ENCODE measurements at places on chromosomes 11 and 22. TPM values are rescaled to one million over a fixed set of nuclear protein-coding genes. Genes with fewer than 3 reads are reported as not detected.

- no peak for DNase-seq
- no peak overlapping the region for H3K27ac ChIP-seq
- no peaks in the 10 kb centered on the region for H3K36me3 ChIP-seq
- no peaks in the 10 kb centered on the region for H3K4me1 ChIP-seq
- peaks cover 8% of the 10 kb centered on the region for H3K27me3 ChIP-seq
These were observed 197.6 kb upstream of the SYN3 start for GRCh38 chr22:33255791-33256190.

ISX gene
- not detected for total RNA-seq

DNA sequence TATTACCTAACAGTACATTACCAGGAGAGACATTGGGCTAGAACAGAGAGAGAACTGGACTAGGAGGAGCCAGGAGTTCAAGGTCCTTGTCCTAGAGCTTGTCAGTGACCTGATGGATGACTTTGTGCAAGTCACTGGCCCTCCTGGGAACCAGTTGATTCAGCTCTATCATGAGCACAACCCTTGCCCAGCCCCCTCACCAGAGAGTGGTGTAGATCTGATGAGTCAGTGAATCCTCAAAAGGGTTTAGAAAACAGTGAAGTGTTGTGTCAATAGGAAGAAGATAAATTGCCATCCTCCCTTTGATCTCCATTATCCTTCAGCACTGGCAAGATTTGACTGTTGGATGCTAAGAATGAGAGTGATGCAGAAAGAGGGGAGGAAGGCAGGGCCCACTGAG lies 24.3 kb downstream of the NEU3 start:
- H3K27me3 ChIP-seq = peaks cover 40% of the 10 kb centered on the region
- H3K36me3 ChIP-seq = no peaks in the 10 kb centered on the region
- DNase-seq = peak; percentile 67
- H3K4me3 ChIP-seq = no peak overlapping the region

GRCh38 chr22:19889951-19890350 lies 35.3 kb upstream of the GNB1L start:
- H3K4me1 ChIP-seq = peaks cover 19% of the 10 kb centered on the region
- H3K27ac ChIP-seq = no peak overlapping the region
- no peak overlapping the region for H3K4me3 ChIP-seq
- no peaks in the 10 kb centered on the region for H3K36me3 ChIP-seq
- peaks cover 38% of the 10 kb centered on the region for H3K27me3 ChIP-seq

GRCh38 chr11:71449596-71449995 lies 1.4 kb upstream of the DHCR7 start:
- H3K4me3 ChIP-seq = peak overlapping the region; percentile 92
- H3K36me3 ChIP-seq = peaks cover 25% of the 10 kb centered on the region
- no peak overlapping the region for H3K27ac ChIP-seq
- no peaks in the 10 kb centered on the region for H3K27me3 ChIP-seq
- peaks cover 2% of the 10 kb centered on the region for H3K4me1 ChIP-seq

DNA sequence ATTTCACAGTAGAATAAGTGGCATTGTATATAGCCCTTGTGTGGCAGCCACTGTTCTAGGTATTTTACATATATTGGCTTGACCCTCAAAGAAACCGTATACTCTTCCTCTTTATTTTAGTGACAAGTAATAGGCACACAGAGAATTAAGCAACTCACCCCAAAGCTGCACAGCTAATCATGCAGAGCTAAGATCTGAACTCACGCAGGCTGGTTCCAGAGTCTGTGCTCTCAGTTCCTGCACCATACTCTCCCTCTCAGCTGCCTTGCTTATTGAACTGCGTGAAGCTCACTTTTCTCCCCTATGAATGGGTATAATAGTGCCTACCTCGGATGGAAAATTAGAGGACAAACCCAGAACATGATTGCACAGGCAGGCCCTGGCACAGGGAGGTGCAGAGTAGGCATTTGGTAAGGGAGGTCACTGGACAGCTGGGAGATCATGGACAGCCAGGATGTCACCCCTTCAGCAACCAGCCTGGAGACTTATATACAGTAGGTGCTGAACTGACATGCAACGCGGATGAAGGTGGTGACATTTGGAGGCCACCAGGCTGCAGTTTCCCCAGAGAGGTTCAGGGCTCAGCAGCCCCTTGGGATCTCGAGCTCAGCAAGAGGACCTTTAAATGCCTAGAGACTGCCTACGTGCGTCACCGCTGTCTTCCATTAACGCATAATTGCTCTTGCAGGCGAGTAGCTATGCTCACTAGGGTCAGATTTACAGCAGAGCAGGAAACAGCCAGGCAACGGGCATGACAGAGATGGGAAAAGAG lies 78.4 kb upstream of the TP53I11 start:
- no peak overlapping the region for H3K4me3 ChIP-seq
- H3K36me3 ChIP-seq = no peaks in the 10 kb centered on the region
- H3K27me3 ChIP-seq = peaks cover 7% of the 10 kb centered on the region
- peak; percentile 32 for DNase-seq

DNA sequence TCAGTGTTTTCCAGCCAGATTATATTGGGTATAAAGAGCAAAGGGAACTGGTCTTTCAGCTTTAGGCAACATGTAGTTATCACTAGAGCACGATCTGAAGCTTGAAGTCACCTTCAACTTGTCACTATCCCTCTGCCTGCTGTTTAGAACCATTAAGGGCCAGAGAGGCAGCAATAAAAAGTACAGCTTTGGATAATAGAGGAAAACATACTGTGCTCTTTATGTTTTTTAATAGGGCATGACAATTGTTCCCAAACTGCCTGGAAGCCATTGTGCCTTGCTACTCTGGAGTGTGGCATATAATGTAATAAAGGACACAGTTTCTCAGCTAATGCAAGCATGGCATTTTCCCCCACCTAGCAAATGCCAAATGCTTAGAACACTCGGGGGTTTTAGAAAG lies 1912.0 kb upstream of the RAG2 start:
- no peak for DNase-seq
- H3K36me3 ChIP-seq = no peaks in the 10 kb centered on the region
- H3K27ac ChIP-seq = no peak overlapping the region
- H3K27me3 ChIP-seq = no peaks in the 10 kb centered on the region
- H3K4me1 ChIP-seq = no peaks in the 10 kb centered on the region
- H3K4me3 ChIP-seq = no peak overlapping the region

DNA sequence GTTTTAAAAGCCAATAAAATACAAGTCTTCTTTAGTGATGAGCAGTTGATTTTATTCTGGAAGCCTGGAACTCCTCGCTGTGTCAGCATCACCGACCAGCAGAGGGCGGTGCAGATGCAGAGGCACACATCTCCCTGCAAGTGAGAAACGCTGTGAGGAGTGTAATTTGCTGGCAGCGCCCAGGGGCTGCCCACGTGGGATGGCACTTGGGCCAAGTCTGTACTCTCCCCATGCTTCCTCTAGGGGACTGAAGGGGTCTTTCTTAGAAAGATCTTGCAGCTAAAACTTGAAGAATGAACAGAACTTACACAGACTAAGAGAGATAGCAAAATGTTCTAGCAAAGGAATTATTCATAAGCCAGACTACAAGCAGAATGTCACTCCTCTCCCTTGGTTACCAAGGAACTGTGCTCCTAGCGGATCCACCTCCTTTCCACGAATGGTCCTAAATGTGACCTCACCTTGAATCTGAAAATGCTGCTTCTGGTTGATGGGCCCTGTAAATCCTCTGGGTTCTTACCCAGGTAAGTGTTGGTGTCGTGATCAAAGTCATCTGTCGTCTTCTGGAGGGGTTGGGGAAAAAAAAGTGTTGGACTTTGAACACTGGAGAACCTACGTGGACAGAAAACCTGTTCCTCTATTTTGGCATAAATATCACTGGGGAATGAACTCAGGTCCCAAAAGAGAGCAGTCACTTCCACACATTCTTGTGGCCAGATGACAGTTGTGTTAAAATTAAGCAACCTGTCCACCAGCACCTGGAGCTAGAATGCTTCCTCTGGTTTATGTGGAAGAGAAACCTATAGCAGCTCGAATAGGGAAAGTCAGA lies 31.8 kb downstream of the CNTF start:
- H3K27me3 ChIP-seq = no peaks in the 10 kb centered on the region
- peak; percentile 94 for DNase-seq
- H3K4me1 ChIP-seq = no peaks in the 10 kb centered on the region
- no peak overlapping the region for H3K4me3 ChIP-seq
- no peak overlapping the region for H3K27ac ChIP-seq
- H3K36me3 ChIP-seq = no peaks in the 10 kb centered on the region

GRCh38 chr22:37310075-37310606 lies 27.8 kb downstream of the CYTH4 start:
- H3K36me3 ChIP-seq = no peaks in the 10 kb centered on the region
- H3K27me3 ChIP-seq = no peaks in the 10 kb centered on the region
- H3K4me3 ChIP-seq = no peak overlapping the region
- no peaks in the 10 kb centered on the region for H3K4me1 ChIP-seq
- H3K27ac ChIP-seq = no peak overlapping the region
- DNase-seq = no peak

- no peak overlapping the region for H3K4me3 ChIP-seq
- H3K27me3 ChIP-seq = no peaks in the 10 kb centered on the region
- DNase-seq = no peak
- H3K27ac ChIP-seq = no peak overlapping the region
- H3K36me3 ChIP-seq = no peaks in the 10 kb centered on the region
These were observed 546.0 kb downstream of the BRD1 start for GRCh38 chr22:49281467-49282340.

DNA sequence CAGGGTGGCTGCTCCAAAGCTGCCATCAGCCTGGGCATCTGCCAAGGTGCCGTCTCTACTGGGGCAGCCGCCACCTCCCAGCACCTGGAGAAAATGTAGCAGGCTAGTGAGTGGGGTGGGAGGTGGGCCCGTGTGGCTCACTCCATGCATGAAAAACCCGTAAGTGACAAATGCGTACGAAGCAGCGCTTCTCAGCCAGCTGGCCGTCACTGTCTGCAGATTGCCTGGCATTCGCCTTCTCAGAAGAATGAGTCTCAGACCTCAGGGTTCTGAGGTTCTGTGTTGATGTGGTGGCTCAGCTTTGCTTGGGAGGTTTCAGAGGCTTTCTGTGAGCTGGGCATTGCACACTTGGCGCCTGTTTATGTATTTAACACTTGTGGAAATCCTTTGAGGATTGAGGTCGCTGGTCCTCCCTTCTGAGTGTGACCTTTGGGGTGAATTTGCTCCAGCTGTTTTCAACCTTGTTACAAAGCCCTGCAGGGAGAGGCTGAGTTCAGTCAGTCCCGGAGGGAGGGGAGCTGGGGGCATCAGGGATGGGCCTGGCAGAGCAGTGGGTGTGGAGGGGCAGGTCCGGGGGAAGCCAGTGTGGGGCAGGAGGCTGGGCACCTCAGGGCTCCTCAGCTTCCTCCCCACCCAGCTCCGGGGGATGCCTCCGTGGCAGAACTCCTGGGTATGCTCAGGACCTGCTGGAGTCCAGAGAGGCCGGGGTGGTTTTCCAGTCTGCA lies 977.0 kb downstream of the TBC1D22A start:
- no peaks in the 10 kb centered on the region for H3K27me3 ChIP-seq
- H3K4me3 ChIP-seq = no peak overlapping the region

GRCh38 chr11:61131586-61131985 lies 29.3 kb downstream of the CD5 start:
- DNase-seq = no peak
- H3K27ac ChIP-seq = no peak overlapping the region
- peaks cover 6% of the 10 kb centered on the region for H3K36me3 ChIP-seq
- H3K4me3 ChIP-seq = no peak overlapping the region

DNA sequence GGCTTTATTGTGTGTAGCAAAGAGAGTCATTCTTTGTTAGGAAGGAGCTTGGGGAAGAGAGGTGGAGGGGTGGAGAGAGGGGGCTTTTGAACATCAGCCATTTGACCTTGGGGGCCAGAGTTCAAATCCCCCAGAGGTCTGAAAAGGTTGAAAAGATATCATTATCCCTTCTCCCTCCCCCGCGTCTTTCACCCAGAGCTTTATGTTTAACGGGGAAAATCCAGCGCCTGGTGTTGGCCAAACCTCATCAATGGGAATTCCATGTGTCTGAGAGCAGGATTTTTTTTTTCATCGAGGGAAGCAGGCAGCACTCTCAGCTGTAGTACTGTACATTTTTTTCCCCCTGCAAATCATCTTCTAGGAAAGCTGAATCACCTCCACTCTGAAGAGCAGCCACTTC lies 122.4 kb upstream of the HSD17B12 start:
- peaks cover 8% of the 10 kb centered on the region for H3K27me3 ChIP-seq
- H3K36me3 ChIP-seq = no peaks in the 10 kb centered on the region
- peaks cover 16% of the 10 kb centered on the region for H3K4me1 ChIP-seq
- H3K27ac ChIP-seq = peak overlapping the region; percentile 80
- peak overlapping the region; percentile 70 for H3K4me3 ChIP-seq

OR51E2 gene
- total RNA-seq = not detected

DNA sequence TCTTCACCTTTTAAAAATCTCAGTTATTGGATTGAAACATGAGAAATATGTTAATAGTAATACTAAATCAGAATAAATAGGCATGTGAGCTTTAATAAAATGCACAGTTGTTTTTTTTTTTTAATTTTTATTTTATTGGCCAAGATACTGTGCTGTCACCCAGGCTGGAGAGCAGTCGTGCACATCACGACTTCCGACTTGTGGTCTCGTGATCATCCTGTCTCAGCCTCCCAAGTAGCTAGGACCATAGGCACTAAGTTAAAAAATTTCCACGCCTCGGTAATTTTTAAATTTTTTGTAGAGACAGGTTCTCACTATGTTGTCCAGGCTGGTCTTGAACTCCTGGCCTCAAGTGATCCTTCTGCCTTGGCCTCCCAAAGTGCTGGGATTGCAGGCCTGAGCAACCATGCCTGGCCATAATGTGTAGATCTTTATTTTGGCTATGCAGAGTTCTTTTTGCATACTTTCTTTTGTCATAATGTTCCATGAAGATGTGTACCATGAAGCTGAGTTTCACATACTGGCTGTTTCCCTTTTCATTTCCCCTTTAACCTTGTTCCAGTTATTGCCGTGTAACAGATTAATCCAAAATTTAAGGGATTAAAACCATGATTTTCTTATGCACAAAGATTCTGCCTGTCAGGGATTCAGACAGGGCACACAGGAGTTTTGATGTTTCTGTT lies 16.0 kb downstream of the CAPRIN1 start:
- no peak for DNase-seq
- H3K27me3 ChIP-seq = no peaks in the 10 kb centered on the region
- H3K4me3 ChIP-seq = no peak overlapping the region
- no peak overlapping the region for H3K27ac ChIP-seq

DEFB131B gene
- total RNA-seq = not detected

- no peaks in the 10 kb centered on the region for H3K4me1 ChIP-seq
These were observed 2.5 kb upstream of the IFITM10 start for GRCh38 chr11:1752907-1753228.

OR52N4 gene
- not detected for total RNA-seq

DNA sequence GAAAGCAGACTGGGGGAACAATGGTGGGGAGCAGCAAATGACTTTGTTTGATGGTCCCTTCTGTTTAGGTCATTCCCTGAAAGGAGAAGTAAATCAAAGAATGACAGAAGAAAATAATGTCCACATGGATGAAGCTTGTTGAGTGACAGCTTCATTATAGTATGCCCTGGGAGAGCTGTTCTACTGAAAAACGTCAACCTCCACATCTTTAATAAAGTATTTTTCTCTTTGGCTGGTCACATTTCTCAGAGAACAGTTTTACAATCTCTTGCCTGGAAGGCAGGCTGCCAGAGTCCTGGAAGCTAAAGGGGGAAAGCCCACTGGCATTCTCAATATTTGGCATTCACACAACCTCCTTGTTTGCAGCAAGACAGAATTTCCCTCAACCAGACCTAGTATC lies 287.9 kb downstream of the SWAP70 start:
- H3K27ac ChIP-seq = peak overlapping the region; percentile 22
- DNase-seq = no peak
- H3K36me3 ChIP-seq = no peaks in the 10 kb centered on the region
- no peaks in the 10 kb centered on the region for H3K4me1 ChIP-seq

Measured in endodermal cell (in vitro differentiated cells).